ENCODE measurements at places on chromosomes 11 and 22. TPM values are rescaled to one million over a fixed set of nuclear protein-coding genes. Genes with fewer than 3 reads are reported as not detected.

DNA sequence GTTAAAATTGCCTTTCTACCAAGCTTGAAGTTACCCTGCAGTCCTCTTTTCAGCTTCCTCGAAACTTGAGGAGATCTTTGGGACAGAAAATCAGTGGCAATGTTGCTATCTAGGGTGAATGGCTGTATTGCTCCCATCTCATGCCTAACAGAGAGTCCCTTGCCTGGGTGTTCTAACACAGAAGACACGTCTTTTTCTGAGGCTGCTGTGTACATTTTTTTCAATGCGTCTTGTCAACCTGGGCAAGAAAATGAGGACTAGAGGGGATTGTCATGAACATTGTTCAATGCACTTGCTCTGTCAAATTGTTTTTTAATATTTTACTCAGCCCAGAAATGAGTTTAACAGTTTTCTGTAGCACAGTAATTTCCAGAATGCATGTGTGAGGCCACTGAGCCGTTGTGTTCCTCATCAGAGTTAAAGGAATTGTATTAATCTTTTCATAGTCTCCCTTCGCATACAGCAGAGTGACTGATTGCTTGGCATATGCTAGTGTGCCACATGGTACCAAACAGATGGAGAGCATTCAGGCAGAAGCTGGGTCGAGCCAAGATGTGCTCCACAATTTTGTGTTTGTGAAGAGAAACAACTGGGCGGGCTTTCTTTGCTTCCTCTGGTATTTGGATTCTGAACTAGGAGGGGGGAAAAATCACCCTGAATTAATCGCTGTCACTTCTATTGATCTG is 86.0 kb downstream of the CASP12 start:
- H3K4me3 ChIP-seq: no peak overlapping the region
- DNase-seq: no peak
- peaks cover 3% of the 10 kb centered on the region for H3K4me1 ChIP-seq
- no peaks in the 10 kb centered on the region for H3K36me3 ChIP-seq
- no peaks in the 10 kb centered on the region for H3K27me3 ChIP-seq

RAG2 gene
- total RNA-seq: not detected

DNA sequence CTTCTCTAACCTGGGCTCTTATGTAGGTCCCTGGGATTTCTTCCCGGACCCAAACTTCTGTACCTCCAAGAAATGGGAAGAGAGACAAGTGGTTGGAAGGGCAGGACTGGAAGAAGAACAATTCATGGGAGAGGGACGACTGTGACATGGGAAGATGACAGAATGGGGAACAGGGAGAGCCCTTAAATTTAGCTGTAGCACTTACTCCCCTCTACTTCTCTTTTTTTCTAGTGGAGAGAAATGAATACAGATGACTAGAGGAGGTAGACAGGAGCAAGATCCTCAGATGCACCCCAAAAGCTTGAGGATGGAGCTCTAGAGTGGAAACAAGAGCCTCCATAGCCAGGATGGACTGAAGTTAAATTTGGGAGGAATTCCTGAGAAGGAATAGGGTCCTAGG is 2.3 kb downstream of the RHOG start:
- H3K36me3 ChIP-seq: peaks cover 7% of the 10 kb centered on the region
- no peak for DNase-seq
- H3K4me3 ChIP-seq: no peak overlapping the region
- H3K4me1 ChIP-seq: peaks cover 19% of the 10 kb centered on the region
- no peak overlapping the region for H3K27ac ChIP-seq
- no peaks in the 10 kb centered on the region for H3K27me3 ChIP-seq

GRCh38 chr22:32828150-32828549 is 26.6 kb downstream of the TIMP3 start:
- no peak overlapping the region for H3K27ac ChIP-seq
- H3K4me1 ChIP-seq: no peaks in the 10 kb centered on the region
- no peaks in the 10 kb centered on the region for H3K27me3 ChIP-seq
- H3K36me3 ChIP-seq: peaks cover 11% of the 10 kb centered on the region
- no peak for DNase-seq

- no peak for DNase-seq
- H3K27ac ChIP-seq: no peak overlapping the region
- peak overlapping the region; percentile 66 for H3K4me3 ChIP-seq
- no peaks in the 10 kb centered on the region for H3K36me3 ChIP-seq
Observed at GRCh38 chr11:8267280-8267679, 3.6 kb upstream of the LMO1 start.

BTG4 gene
- not detected for total RNA-seq

- no peak within 1 kb of the TSS for H3K27ac ChIP-seq
- H3K4me1 ChIP-seq: no peaks in the 10 kb centered on the region
- H3K36me3 ChIP-seq: no peaks in the 10 kb centered on the region
- H3K27me3 ChIP-seq: no peaks in the 10 kb centered on the region
Observed at GRCh38 chr11:64339754-64340408, at the start of gene CCDC88B. Gene CCDC88B (plus strand): TSS chr11:64340204. CDS start chr11:64340267, 63 bp downstream.

DNA sequence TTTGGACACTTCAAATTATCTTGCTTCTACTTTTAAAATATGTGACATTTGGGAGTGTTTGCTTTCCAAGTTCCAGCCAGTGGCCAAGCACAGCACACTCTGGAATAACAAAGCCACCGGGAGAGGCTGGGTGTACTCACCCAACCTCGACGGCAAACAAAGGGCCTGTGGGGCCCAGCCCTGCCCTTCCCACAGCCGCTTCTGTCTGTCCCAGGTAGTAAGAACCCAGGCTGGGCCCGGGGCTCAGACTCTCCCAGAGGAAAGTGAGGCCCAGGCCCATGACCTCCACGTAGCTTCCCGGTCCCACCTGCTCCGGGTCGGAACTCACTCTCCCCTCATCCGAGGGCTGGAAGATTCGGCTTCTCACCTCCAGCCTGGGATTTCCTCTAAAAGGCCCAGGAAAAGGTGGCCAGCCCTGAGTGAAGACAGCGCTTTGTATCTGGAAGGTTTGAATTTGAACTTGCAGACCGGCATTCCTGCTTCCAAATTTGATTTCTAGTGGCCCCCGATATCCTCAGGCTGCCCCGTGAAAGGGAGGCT is 93.5 kb downstream of the CELSR1 start:
- no peaks in the 10 kb centered on the region for H3K36me3 ChIP-seq
- peak overlapping the region; percentile 49 for H3K4me3 ChIP-seq
- no peak for DNase-seq
- no peaks in the 10 kb centered on the region for H3K27me3 ChIP-seq

DNA sequence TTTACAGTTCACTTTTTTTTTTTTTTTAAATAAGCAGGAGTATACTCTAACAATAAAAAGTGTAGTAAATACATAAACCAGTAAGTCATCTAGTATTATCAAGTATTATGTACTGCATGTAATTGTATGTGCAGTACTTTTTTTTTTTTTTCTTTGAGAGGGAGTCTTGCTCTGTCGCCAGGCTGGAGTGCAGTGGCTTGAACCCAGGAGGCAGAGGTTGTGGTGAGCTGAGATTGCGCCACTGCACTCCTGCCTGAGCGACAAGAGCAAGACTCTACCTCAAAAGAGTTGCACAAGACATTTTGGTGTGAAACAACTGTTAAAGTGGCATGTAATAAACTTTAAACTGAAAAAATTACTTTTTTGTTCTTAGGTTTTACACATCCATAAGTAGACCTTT is 16.7 kb downstream of the BCL2L13 start:
- no peaks in the 10 kb centered on the region for H3K27me3 ChIP-seq
- H3K4me3 ChIP-seq: no peak overlapping the region
- H3K4me1 ChIP-seq: no peaks in the 10 kb centered on the region
- peaks cover 30% of the 10 kb centered on the region for H3K36me3 ChIP-seq
- DNase-seq: no peak
- no peak overlapping the region for H3K27ac ChIP-seq

DNA sequence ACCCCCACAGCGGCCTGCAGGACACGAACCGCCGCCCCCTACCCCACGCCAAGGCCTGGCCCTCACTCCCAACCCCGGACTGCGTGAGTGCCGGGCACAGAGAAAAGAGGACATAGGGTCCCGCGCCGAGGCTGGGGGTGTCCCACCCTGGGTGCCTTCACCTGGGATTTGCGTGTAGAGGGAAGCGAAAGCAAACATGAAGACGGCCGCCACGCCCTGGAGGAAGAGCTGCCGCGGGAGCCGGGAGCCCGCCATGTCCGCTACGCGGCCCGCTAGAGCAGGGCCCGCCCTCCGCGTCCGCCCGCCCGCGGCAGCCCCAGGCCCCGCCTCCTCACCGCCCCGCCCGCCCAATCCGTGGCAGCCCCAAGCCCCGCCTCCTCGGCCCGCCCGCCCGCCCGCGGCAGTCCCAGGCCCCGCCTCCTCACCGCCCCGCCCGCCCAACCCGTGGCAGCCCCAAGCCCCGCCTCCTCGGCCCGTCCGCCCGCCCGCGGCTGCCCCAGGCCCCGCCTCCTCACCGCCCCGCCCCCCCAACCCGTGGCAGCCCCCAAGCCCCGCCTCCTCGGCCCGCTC is at the start of gene LMF2:
LMF2 (minus strand) TSS at position 282 of the 570 bp plus-strand sequence; CDS start at position 255, 27 bp downstream.
- no peaks in the 10 kb centered on the region for H3K36me3 ChIP-seq
- H3K4me3 ChIP-seq: peak within 1 kb of the TSS; percentile 92
- no peaks in the 10 kb centered on the region for H3K4me1 ChIP-seq
- no peak within 1 kb of the TSS for H3K27ac ChIP-seq

GRCh38 chr22:30743257-30744020 is 48.8 kb downstream of the OSBP2 start:
- no peak overlapping the region for H3K27ac ChIP-seq
- H3K36me3 ChIP-seq: no peaks in the 10 kb centered on the region
- H3K27me3 ChIP-seq: no peaks in the 10 kb centered on the region
- H3K4me1 ChIP-seq: peaks cover 5% of the 10 kb centered on the region
- H3K4me3 ChIP-seq: no peak overlapping the region

DNA sequence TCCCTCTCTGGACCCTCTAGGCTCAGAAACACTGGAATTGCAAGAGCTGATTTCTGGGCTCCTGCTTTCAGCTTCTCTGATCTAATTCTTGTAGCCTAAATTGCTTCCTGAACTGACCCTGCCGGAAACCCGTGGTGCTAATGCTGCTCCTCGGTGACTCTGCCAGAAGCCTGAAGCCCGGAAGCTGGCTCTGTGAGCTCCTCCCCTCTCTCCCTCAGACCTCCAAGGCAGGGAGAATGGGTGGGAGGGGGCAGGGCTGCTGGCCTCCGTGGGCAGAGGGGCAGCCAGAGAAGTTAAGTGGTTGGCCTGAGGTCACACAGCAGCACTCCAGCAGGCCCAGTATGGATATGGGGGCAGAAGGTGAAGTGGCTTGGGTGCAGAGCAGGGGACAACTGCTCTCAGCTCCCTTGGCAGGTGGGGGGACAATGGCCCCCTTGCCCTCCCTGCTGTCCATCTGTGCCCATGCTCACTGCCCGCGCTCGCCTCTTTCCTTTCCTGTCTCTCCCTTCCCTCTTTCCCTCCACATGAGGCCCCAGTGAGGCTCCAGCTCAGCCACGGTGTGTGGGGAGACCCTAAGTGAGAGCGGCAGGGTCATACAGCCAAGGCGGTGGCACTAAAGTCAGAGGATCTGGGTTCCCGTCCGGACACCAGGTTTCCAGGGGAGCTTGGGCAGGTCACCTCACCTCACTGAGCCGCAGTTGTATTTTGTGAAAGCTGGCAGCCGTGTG is 16.2 kb downstream of the CAPN5 start:
- H3K27ac ChIP-seq: no peak overlapping the region
- no peaks in the 10 kb centered on the region for H3K27me3 ChIP-seq
- DNase-seq: no peak

DNA sequence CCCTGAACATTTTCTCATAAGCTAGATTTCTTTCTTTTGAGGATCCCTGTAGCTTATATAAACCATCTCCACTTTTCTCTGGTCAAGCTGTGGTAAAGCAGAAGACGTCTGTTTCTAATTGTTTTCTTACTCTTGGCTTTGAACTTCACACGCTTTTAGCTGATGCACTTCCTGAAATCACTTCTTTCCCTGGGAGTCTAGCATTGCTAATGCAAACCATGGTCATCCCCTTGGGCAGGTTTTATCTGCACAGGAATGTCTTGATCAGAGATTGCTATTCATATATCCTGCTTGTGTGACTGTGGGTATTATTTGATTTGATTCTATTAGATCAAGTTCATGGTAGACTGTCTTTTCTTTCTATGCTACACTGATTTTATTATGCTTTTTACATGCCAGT is 199.2 kb upstream of the POU2AF2 start:
- no peaks in the 10 kb centered on the region for H3K27me3 ChIP-seq
- H3K36me3 ChIP-seq: no peaks in the 10 kb centered on the region
- no peak for DNase-seq
- no peaks in the 10 kb centered on the region for H3K4me1 ChIP-seq
- H3K4me3 ChIP-seq: no peak overlapping the region

IGSF9B gene
- 26.3 TPM for total RNA-seq

- DNase-seq: no peak
- no peaks in the 10 kb centered on the region for H3K27me3 ChIP-seq
- no peak overlapping the region for H3K4me3 ChIP-seq
- no peaks in the 10 kb centered on the region for H3K36me3 ChIP-seq
Observed at GRCh38 chr22:23325183-23325582, 144.9 kb downstream of the BCR start.
